ENCODE measurements at places on chromosomes 2 and 18.

DNA sequence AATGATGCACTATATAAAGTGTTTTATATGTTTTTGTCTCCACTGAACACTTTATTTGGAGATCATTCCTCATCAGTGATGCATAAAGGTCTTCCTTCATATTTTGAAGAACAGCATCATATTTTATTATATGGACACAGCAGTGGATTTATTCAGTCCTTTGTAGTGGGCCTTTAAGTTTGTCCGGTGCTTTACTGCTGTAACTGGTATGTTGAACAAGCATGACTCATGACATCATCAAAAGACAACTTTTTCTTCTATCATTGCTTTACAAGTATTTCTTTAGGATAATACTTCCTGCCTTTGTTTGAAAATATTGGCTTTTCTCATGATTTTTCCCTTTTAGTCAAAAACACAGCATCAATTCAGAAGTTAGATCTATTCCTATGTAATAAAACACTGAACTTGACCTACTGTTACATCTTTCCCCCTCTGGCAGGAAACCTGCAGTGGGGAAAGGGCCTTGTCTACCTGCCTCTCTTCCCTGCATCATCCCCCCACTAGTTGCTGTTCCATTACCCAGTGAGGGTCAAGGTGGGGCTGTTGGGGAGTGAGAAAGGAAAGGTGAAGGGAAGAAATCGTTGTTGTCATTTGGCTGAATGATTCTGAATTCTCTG is 241.2 kb downstream of the CYP26B1 start:
- DNase-seq = no peak

DNA sequence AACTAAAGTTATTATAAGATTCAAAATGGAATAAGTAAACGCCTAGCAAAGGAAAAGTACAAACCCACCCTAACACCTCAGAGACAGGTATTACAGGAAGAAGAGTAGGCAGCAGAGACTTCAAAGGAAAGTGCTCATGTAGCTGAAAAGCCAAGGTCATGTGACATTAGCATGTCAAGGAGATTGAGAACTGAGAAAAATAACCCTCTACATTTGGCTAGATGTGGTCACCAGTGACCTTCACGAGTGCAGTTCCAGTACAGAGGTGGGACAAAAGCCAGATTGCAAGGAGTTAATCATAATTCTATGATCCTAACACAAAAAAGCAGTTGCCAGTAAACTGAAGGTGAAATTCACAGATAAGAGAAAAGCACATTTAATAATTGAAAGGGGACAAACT is 252.7 kb downstream of the ZEB2 start:
- DNase-seq = no peak

GRCh38 chr2:133607679-133608078 is 39.4 kb upstream of the NCKAP5 start:
- peak; percentile 50 for DNase-seq

DNA sequence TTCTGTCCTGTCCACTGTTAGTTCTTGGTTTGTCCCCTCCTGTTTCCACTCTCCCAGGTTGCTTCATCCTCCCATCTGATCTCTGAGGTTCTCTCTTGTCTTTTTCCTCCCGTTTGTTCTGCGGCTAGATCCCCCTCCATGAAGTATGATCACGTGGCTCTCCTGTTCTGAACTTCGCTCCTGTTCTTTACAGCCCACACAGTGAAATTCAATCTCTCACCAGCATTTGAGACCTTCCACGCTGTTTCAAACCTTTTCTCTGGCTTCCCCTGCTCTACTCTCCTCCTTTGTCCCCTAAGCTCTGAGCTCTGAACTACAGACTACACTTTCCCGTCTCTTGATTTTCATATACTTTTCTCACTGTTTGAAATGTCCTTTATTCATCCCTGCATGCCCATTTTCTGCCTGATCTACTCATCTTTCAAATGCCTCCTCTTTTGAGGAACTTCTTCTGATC is 83.5 kb downstream of the OSBPL6 start:
- peak; percentile 45 for DNase-seq

DNA sequence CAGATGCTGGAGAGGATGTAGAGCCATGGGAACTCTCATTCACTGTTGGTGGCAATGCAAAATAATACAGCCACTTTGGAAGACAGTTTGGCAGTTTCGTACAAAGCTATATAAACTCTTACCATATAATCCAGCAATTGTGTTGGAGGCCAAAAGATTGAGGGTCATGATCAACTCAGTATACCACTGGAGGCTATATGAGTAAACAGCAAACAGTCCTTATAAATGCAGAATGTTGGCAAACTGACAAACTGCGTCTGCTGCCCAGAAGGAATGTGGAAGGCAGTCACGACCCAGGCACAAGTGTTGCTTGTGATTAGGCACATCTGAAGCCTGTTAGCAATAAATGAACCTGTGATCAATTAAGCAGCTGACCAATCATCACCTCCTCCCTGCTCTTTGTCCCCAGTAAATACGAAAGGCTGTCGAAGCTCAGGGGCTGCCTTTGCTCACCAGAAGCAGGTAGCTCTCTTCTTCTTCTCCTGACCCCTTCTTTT is 98.1 kb upstream of the SPOPL start:
- no peak for DNase-seq

- DNase-seq = peak; percentile 53
These were observed 20.0 kb upstream of the ITGAV start for GRCh38 chr2:186569897-186570296.

DNA sequence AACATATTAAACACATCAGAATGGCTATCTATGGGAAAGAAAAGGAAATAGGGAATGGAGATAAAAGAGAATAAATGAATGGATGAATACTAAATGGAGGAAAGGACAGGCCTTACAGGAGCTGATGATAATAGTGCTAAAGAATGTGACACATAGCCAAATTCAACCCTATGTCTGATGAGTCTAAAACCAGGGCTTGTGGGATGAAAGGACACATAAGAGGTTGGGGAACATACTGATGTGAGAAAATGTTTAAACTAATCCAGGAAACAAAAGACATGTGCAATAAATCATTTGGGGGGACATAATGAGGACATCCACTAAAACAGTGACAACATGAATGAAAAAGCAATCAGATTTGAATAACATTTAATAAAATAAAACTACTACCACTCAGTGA is 120.0 kb downstream of the DYM start:
- DNase-seq = peak; percentile 53

DNA sequence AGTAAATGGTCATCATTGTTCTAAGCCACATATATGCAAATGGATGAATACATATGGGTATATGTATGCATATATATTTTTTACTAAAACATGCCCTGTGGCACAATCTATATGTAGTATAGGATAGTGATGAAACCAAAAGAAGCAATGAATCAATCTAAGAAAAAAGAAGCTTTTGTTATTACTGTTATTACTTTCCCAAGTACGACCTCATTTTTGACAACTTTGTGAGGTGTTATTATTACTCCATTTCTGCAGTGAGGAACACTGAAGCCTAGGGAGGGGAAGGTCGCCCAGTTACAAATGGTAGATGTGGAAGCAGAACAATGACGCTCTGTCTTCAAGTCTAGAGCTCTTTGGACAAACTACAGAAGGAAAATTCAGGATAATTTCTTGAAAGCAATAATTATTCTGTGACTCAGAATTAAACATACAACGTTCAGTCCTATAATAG is 38.3 kb downstream of the STAT4 start:
- no peak for DNase-seq

- no peak for DNase-seq
These were observed 56.4 kb downstream of the ZFP36L2 start for GRCh38 chr2:43169987-43170386.

DNA sequence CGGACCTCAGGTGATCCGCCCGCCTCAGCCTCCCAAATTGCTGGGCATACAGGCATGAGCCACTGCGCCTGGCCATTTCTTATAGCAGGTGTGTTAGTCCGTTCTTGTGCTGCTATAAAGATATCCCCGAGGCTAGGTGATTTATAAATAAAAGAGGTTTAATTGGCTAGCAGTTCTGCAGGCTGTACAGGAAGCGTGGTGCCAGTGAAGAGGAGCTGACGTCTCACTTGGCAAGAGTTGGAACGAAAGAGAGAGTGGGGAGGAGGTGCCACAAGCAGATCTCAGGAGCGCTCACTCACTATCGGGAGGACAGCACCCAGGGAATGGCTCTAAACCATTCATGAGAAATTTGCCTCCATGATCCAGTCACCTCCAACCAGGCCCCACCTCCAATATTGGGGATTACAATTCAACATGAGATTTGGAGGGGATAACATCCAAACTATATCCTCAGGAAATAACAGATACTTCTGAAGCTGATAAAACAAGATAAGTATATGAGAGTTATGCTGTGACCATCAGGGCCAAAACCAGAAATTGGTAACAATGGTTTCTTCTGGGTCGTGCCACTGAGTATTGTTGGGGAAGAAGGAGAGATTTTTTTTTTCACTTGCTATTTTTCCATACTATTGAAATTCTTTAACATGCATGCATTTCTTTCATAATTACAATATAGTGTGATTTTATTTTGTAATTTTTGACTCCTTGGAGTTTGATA is 7.4 kb upstream of the RMC1 start:
- DNase-seq = no peak

DNA sequence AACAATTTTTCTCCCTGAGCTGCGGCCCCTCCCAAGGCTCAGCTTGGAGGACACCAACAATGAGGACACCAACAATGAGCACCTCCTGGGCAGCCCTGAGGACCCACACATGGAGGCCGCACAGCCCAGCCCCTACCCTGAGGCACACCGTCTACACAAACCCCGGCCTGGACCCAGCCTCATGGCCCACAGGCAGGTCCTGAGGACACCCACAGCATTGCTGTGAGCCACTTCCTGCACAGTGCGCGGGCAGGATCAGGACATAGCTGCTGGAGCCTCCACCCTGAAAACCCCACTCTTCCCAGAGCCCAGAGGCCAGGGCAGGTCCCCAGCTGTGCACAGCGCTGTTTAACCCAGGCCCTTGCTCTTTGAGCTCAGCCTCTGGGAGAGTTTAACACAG is 194.3 kb downstream of the RTP5 start:
- DNase-seq = no peak

GRCh38 chr2:240922245-240922981 is 16.3 kb downstream of the CROCC2 start:
- no peak for DNase-seq

GRCh38 chr2:44582363-44583008 is 220.7 kb downstream of the CAMKMT start:
- no peak for DNase-seq

- no peak for DNase-seq
These were observed 156.7 kb downstream of the TTN start for GRCh38 chr2:178650554-178650953.

DNA sequence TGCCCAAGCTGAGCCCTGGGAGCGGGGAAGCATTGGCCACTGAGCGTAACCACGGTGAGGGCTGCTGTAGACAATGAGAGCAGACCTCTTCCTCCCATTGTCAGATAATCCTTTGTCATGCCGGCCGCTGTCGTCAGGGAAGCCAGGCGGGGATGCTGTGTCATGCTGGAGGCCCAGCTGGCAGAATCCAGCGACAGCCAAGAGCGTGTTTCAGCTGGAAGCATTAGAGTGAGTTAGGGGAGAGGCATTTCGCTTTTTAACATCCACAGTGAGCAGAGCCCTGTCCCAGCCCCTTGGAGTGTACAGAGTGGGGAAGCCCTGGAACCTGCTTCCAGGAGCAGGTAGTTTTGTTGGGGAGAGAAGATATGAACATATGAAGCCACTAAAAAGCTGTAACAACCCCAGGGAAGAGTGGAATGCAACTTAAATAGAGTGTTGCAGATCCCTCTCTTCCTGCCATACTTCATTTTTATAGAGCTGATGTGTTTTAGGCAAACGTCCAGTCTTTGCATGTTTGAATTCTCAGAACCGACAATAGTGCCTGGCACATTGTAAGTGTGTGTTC is 7.0 kb downstream of the CTIF start:
- peak; percentile 67 for DNase-seq

GRCh38 chr2:191087311-191087710 is 63.5 kb downstream of the STAT4 start:
- no peak for DNase-seq

DNA sequence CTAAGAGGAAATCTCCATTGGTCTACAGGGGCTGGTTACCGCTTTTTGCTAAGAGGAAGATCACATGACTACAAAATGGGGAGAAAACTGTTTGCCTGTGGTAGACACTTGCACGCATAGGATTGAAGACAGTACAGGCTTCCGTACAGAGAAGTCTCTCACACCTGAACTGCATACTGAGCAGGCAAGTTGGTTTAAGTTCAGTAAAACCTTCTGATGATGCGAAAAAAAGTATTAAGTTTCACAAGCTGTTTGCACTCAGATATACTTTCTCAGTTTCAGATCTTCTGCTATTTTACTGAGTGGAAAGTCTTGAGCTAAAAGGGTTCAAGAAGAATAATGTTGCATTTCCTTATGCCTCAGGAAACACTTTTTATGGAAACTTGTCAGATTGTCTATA is 292.2 kb upstream of the MC4R start:
- DNase-seq = no peak

DNA sequence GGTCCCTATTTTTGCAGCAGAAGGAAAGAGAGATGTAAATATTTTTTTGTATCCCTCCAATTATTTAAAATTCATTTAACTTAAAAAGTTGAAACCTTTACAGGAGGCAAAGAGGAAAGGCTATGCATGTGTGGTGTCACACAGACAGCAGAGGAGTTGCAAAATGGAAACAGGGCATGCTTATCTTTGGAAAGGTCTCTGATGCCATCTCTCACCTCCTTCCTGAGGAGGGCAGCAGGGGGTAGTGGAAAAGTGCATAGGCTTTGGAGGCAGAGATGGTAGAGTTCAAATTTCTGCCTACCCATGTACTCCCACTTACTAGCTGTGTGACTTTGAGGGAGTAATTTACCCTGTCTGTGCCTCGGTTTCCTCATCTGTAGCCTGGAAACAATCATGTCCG is 99.6 kb upstream of the MCFD2 start:
- no peak for DNase-seq

DNA sequence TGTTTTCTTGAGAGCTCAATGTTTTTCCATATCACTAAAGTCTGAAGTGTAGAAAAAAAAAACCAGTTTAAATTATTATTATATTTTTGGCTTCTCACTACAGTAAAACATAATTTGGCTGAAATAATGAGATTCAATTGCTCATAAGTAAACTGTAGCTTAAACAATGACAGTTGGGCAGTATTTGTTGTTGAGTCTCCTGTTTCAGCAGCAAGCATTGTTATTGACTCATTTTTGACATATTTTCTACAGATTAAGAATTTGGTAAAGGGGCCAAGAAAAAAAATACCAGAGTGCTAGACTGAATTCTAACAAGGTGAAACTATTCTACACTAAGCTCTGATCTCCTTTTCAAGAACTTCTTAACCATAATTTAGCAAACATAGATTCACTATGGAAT is 2070.4 kb upstream of the CELF4 start:
- no peak for DNase-seq

- DNase-seq = peak; percentile 3
These were observed 366.2 kb upstream of the ID2 start for GRCh38 chr2:8315531-8316165.

- DNase-seq = no peak
These were observed 213.9 kb downstream of the ANAPC1 start for GRCh38 chr2:111669928-111670695.

DNA sequence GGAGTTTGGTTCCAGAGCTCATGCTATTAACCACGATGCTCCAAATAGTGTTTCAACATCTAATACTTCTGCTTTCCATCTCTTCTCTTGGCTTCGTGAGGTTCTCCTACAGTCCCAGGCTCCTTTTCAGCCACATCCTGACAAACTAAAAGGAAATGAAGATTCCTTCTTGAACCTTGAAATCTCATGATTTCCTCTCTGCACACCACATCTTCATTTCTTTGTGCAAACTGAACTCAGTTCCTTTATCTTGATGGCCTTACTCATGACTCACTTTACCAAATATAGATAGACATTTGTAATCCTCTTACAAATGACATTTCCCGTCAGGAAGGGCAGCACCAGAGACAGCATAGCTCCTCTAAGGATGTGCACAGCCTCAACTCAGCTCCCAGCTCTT is 50.0 kb upstream of the ITGA4 start:
- DNase-seq = no peak
